Naive thymus-derived CD8-positive, alpha-beta T cell (primary cell): ENCODE measurements at places on chromosomes 12 and 14. TPM values are rescaled to one million over a fixed set of nuclear protein-coding genes. Genes with fewer than 3 reads are reported as not detected.
A peak's percentile ranks its signal among the peaks of the same experiment; 100 is the strongest.

GRCh38 chr14:61323970-61324369, 2.6 kb downstream of the PRKCH start:
- peaks cover 34% of the 10 kb centered on the region for H3K36me3 ChIP-seq
- peaks cover 55% of the 10 kb centered on the region for H3K4me1 ChIP-seq
- H3K27me3 ChIP-seq: no peaks in the 10 kb centered on the region
- peak overlapping the region; percentile 99 for H3K27ac ChIP-seq
- no peak for DNase-seq

GRCh38 chr12:3698218-3698974, 54.5 kb downstream of the CRACR2A start:
- H3K36me3 ChIP-seq: peaks cover 53% of the 10 kb centered on the region
- H3K27ac ChIP-seq: no peak overlapping the region
- no peaks in the 10 kb centered on the region for H3K27me3 ChIP-seq
- H3K4me1 ChIP-seq: peaks cover 8% of the 10 kb centered on the region

CCDC38 gene
- total RNA-seq: 0.39 TPM

GRCh38 chr12:100827901-100828520, 33.4 kb downstream of the ANO4 start:
- no peak for DNase-seq
- H3K36me3 ChIP-seq: no peaks in the 10 kb centered on the region
- no peak overlapping the region for H3K4me3 ChIP-seq
- no peaks in the 10 kb centered on the region for H3K27me3 ChIP-seq
- H3K27ac ChIP-seq: no peak overlapping the region

DNA sequence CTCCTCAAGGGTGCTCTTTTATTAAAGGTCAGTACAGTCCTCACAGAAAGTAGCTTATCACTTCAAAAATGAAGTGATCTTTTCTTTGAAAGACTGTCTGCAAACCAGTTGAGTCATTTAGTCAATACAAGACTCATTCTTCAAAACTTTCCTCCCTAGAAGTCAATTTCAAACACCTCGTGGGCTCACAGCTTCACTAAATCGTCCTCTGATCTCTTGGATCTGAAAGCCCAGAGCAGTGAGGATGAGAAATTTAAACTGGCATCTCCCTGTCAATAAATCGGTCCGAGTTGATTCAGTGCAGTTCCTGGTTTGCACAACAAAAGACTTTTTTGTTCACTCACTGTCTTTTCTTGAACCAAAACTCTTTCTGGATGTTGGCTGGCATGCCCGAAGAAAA, 44.5 kb downstream of the NUAK1 start:
- H3K4me3 ChIP-seq: no peak overlapping the region
- H3K4me1 ChIP-seq: no peaks in the 10 kb centered on the region
- peaks cover 6% of the 10 kb centered on the region for H3K27me3 ChIP-seq
- DNase-seq: no peak
- H3K36me3 ChIP-seq: no peaks in the 10 kb centered on the region

OVCH1 gene
- not detected for total RNA-seq

TAS2R43 gene
- 1.4 TPM for total RNA-seq

DNA sequence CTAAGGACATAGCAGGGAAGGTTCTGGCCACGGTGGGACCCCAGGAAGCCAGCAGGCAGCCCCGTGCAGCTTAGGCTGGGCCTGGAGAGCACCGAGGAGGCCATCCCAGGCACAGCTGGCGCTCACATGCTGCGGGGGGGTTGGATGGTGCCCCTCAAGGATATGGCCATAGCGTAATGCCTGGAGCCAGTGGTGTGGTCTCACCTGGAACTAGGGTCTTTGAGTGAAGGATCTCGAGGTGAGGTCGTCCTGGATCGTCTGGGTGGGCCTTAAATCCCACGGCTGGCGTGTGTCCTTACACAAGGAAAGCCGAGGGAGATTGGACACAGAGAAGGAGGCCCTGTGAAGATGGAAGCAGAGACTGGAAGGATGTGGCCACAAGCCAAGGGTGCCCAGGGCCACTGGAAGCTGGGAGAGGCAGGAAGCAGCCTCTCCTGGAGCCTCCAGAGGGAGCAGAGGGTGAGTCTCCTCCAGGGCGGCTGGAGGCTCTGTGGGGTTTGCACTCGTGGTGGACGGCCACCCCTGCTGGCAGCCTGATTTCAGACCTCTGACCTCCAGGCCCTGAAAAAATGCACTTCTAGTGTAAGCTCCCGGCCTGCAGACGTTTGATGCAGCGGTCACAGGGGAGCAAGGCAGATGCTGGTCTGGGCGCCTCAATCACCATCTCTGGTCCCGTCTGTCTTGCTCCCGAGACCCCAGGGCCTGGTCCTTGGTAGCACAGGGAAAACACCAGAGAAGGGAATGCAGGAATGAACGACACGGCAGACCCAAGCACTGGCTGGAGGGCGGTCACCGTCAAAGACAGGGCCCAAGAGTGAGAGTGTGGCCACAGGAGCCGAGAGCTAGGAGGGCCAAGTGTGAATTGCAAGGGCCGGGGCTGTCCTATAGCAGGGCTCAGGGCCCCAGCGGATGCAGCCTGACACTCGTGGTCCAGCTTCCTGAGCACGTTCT, 218.6 kb downstream of the KIF26A start:
- no peaks in the 10 kb centered on the region for H3K36me3 ChIP-seq
- no peak overlapping the region for H3K4me3 ChIP-seq
- no peak overlapping the region for H3K27ac ChIP-seq
- H3K4me1 ChIP-seq: peaks cover 11% of the 10 kb centered on the region
- no peaks in the 10 kb centered on the region for H3K27me3 ChIP-seq

GRCh38 chr14:101508196-101508947, 52.9 kb upstream of the DIO3 start:
- no peak overlapping the region for H3K4me3 ChIP-seq
- H3K27ac ChIP-seq: no peak overlapping the region
- H3K4me1 ChIP-seq: no peaks in the 10 kb centered on the region
- peaks cover 4% of the 10 kb centered on the region for H3K36me3 ChIP-seq

DNA sequence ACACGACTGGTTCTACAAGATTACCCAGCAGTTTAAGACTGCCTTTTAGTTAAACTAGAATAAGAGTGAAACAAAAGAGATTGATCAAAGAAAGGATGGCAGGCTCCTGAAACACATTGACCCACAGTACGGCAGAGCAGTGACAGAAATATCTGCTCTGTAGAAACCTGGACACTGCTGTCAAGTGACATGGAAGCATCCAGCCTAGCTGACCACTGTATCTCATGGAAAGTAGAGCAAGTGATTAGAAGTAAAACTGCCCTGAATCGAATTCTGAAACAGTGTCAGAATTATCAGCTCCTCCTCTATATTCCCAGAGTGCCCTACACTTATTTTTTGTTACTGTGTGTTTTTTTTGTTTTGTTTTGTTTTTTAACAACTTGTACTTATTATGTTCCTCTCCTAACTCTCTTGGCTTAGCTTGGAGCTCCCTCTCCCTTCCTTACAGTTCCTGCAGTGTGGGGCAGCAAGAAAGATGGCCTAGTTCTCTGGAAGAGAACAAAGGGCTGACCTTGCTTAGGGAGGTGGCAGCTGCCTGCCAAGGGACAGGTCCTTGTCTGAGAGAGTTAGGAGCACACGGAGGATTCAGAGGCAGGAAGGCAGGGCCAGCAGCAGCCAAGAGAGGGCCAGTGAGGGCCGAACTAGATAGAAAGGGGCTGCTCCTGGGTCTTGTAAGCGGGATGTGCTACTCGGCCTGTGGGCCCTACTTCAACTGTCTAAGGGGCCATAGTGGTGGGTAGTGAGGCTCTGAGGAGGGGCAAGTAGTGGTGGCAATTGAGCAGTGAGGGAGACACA, 97.2 kb downstream of the PTPRR start:
- H3K36me3 ChIP-seq: no peaks in the 10 kb centered on the region
- DNase-seq: no peak
- no peak overlapping the region for H3K27ac ChIP-seq
- H3K4me3 ChIP-seq: no peak overlapping the region
- H3K4me1 ChIP-seq: no peaks in the 10 kb centered on the region

DNA sequence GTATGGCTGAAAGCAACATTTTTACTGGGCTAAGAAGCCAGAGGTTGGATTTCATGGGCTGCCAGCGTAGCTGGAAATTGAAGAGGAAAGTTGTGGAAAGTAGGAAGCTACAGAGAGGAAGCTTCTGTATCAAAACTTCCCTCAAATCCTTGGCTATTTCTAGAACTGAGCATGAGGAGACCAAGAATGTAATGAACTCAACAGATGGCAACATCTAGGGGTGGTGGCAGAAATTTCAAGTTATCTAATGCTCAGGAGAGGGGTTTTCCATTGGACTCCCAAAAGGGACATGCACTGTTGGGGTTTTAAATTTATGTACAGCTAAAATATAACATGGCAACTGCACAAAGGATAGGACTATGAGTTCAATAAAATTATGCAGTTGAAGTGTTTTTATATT, 151.3 kb downstream of the DHRS2 start:
- H3K36me3 ChIP-seq: no peaks in the 10 kb centered on the region
- no peaks in the 10 kb centered on the region for H3K4me1 ChIP-seq
- DNase-seq: no peak
- no peak overlapping the region for H3K27ac ChIP-seq
- H3K4me3 ChIP-seq: no peak overlapping the region
- H3K27me3 ChIP-seq: peaks cover 15% of the 10 kb centered on the region

- H3K36me3 ChIP-seq: no peaks in the 10 kb centered on the region
- peaks cover 9% of the 10 kb centered on the region for H3K27me3 ChIP-seq
- no peak for DNase-seq
Observed at GRCh38 chr14:77478029-77478428, 20.1 kb downstream of the AHSA1 start.

DNA sequence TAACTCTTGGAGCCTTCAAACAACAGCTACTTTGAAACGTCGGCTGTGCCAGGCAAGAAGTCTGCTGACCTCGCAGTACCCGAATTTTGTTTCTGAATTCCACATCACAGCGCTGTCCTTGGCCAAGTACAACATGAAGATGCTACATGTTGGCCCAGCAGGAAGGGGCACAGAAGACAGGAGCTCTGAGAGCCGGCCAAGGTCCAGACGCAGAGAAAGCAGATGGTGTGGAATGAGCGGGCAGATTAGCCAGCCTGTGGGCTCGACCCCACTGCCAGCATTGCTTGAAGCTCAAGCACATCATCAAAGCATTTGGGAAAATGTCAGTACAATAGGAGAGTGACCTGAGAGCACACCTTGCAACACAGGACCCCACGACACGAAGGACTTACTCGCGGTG, 64.5 kb downstream of the FZD10 start:
- H3K27me3 ChIP-seq: peaks cover 13% of the 10 kb centered on the region
- no peak overlapping the region for H3K4me3 ChIP-seq
- no peak overlapping the region for H3K27ac ChIP-seq
- H3K4me1 ChIP-seq: no peaks in the 10 kb centered on the region
- no peaks in the 10 kb centered on the region for H3K36me3 ChIP-seq
- no peak for DNase-seq

LRTM2 gene
- 0.13 TPM for total RNA-seq

DNA sequence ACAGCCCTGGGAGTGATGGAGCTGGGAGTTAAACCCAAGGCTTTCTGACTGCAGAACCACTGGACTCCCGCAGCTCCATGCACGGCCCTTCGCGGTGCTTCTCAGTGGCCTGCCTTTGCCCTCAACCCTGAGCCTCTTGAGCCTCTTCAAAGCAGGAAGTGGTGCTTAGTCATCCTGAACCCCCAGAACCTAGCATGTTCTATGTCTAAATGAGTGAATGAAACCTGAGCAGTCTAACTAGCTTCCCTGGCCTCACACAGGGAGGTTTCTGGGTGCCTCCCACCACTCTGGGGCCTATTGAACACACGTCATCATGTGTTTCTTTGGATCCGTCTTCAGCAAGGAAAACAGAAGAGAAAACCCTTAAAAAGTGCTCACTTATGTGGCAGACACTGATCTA, 117.9 kb upstream of the SFSWAP start:
- no peak overlapping the region for H3K27ac ChIP-seq
- no peaks in the 10 kb centered on the region for H3K36me3 ChIP-seq
- no peaks in the 10 kb centered on the region for H3K27me3 ChIP-seq
- peaks cover 10% of the 10 kb centered on the region for H3K4me1 ChIP-seq
- no peak for DNase-seq

IAPP gene
- not detected for total RNA-seq

DBX2 gene
- total RNA-seq: not detected

DNA sequence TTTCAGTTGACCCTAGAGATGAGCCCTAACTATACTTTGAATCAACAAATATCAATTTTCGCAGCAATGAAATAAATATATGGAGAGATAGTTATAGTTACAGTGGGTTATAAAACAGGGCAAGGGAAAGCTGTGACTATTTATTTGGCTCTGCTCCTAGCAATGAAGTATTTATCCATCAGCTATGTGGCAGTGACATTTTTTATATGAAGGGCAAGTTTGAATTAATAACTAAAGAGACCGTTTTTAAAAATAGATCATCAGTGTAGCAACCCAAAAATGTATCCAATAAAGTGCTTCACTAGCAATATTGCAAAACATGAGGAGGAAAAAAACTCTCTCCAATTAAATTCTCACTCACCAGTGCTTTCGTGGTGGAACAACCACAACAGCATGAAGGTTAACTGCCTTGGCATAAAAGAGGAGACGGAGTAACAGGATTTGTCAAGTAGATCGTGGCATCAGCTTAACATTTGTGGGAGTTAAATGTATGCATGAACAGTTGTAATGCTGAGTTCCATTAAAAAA, 58.1 kb upstream of the NUDT4 start:
- no peak overlapping the region for H3K27ac ChIP-seq
- H3K36me3 ChIP-seq: no peaks in the 10 kb centered on the region
- no peaks in the 10 kb centered on the region for H3K27me3 ChIP-seq
- no peak for DNase-seq

LRRIQ1 gene
- total RNA-seq: not detected

- H3K36me3 ChIP-seq: no peaks in the 10 kb centered on the region
- no peak for DNase-seq
- H3K27ac ChIP-seq: no peak overlapping the region
- no peaks in the 10 kb centered on the region for H3K4me1 ChIP-seq
Observed at GRCh38 chr14:97359341-97359740, 562.2 kb downstream of the VRK1 start.

- H3K27ac ChIP-seq: no peak overlapping the region
- H3K4me3 ChIP-seq: no peak overlapping the region
- H3K4me1 ChIP-seq: peaks cover 73% of the 10 kb centered on the region
- DNase-seq: no peak
Observed at GRCh38 chr14:68473794-68474193, 319.1 kb downstream of the ZFP36L1 start.

DNA sequence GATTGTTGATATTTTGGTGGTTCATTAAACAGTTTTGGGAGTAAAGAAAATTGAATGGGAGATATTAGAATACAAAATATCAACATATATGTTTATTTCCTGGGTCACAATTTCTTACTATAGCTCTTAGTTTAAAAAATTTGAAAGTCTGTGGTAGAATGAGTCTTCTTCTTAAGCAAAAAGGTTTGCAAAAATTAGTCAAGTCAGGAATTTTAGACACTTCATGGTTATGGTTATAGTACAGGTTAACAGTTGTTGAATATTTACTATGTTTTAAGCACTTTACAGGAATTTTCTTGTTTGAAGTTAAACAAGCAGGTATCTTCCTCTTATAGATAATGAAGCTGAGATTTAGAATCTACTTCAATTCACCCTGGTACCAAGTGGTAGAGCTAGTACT, 56.8 kb downstream of the USP15 start:
- H3K4me3 ChIP-seq: no peak overlapping the region
- no peaks in the 10 kb centered on the region for H3K27me3 ChIP-seq
- no peak for DNase-seq
- H3K4me1 ChIP-seq: peaks cover 34% of the 10 kb centered on the region
- H3K27ac ChIP-seq: no peak overlapping the region
